CD4-positive, alpha-beta T cell treated with Interleukin-4 for 4 hours (primary cell): ENCODE measurements at places on chromosomes 6 and 20.

DNA sequence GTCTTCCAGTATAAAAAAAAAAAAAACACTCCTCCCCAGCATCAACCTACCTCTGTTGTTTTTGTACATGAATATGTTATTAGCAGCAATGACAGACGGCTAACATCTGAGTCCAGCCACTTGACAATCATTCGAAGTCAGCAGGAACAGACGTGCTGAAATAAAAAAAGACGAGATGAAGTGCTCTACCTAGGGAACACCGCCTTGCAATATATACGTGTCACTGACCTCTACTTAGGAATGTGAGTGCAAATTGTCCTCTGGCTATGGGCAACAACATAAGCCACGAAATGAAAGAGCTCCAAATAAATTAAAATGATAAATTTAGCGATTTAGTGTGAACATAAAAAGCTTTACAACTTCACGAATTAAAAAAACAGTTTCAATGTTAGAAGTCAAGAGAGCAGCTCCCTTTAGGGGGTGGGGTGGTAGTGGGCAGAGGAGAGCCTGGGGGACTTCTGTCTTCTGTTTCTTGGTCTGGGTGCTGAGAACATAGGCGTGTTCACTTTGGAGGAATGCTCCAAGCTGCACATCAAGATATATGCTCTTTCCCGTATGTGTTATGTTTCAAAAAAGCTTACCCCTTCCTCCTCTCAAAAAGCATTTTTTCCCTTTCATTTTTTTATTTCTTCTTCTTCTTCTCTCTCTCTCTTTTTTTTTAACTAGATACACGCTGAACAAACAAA is 23.3 kb downstream of the EDN1 start:
- no peak for DNase-seq

DNA sequence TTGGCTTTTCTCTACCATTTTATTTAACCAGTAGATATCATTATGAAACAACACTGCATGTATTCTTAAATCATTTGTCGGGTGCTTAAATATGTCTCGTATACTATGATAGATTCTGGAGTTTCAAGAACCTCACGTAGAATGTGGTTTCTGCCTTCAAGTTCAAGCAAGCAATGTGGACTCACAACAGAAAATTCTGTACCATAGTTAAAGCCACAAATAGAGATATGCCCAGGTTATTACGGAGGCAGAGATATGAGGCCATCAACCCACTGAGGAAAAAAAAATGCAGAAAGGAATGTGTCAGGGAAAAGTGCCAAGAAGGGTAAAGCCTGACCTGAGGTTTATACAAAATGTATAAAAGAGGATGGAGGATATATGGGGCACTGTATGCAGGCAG is 109.9 kb downstream of the GFRAL start:
- no peak for DNase-seq

DNA sequence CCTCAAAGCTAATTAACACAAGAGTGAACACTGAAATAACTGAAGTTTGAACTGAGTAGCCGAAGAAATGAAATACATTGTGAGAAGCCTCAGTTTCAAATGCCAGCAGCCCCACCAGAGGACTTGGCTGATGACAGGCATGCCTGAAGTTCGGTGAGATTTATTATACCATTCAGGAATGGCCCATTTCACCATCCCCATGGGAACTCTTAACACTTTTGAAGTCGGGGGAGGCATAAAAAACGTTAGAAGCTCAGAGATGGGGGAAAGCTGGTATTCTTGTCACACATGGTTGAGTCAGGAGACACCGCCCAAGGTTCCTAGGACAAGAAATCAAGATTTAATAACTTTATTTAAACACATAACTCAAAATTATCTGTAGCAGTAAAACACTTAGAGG is 17.6 kb upstream of the SLC22A3 start:
- DNase-seq: no peak

GRCh38 chr20:24963672-24964505 is 14.8 kb downstream of the CST7 start:
- DNase-seq: no peak

DNA sequence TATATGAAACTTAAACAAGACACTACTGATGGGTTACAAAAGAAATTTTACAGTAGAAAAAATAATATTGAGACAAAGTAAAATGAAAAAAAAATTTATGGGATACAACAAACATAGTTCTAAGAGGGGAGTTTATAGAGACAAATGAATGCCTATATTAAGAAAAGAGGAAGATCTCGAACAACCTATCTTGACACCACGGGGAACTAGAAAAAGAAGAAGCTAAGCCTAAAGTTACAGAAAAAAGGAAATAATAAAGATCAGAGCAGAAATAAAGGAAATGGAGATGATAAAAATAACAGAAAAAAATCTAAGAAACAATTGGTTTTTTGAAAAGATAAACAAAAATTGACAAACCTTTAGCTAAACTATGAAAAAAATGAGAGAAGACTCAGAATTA is 9.1 kb upstream of the ECHDC1 start:
- no peak for DNase-seq

GRCh38 chr6:157293780-157294179 is 29.5 kb downstream of the TMEM242 start:
- DNase-seq: no peak

- DNase-seq: no peak
These were observed 95.4 kb downstream of the MKKS start for GRCh38 chr20:10338426-10339180.
